ENCODE measurements at places on chromosomes 2 and 18.

DNA sequence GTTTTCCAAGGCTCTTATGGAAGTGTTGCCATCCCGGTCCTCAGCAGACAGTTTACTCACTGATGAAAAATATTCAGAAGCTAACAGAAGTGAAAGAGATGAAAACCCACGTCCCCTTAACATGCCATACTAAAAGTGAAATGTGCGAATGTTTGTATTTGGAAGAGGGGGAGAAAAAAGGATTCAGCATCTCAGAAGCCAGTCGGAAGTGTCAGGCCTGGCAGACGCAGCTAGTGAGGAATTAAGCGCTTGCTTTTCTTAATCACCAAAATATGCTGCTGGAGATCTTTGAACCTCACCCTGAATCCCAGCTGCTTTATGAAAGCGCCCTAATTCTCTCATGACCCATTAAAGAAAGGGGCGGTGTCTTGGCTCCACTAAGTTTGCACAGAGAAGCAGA, 653.7 kb downstream of the DCDC2C start:
- no peak for DNase-seq

DNA sequence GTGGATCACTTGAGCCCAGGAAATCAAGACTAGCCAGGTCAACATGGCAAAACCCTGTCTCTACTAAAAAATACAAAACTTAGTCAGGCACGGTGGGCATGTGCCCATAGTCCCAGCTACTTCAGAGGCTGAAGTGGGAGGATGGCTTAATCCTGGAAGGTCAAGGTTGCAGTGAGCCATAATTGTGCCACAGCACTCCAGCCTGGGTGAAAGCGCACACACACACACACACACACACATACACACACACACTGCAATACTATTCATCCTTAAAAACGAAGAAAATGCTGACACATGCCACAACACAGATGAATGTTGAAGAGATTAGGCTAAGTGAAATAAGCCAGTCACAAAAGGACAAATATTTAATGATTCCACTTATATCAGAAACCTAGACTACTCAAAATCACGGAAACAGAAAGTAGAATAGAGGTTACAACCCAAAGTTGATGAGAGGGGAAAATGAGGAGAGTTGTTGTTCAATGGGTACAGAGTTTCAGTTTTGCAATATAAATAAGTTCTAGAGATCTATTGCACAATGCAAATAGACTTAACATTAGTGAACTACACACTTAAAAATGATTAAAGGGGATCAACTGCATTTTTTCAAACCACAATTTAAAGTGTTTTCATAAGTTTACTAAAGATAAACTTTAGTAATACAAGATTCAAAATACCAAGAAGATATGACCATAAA, 114.5 kb downstream of the USP34 start:
- DNase-seq: no peak

GRCh38 chr18:56119681-56120080, 518.7 kb downstream of the TXNL1 start:
- DNase-seq: no peak

GRCh38 chr2:239246723-239247122, 154.1 kb downstream of the HDAC4 start:
- no peak for DNase-seq

DNA sequence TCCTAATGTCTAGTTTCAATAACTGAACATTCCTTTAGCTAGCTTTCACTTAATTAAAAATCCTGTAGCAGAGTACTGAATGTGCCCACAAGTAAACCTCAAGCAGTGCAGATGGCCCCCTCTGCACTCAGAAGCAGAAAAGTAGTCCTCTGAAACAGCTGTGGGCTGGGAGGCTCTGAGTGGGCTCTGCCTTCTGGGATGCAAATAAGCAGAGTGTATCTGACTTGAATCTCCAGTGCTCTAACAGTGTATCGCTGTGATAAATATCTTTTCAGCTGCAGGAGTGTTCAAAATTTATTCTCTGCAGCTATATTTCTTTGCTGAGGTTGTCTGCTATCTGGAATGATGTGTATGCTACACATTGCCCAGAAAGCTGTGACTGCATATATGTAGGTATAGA, 44.8 kb upstream of the SYT4 start:
- no peak for DNase-seq

- DNase-seq: no peak
These were observed 18.4 kb downstream of the INPP4A start for GRCh38 chr2:98463081-98463481.

DNA sequence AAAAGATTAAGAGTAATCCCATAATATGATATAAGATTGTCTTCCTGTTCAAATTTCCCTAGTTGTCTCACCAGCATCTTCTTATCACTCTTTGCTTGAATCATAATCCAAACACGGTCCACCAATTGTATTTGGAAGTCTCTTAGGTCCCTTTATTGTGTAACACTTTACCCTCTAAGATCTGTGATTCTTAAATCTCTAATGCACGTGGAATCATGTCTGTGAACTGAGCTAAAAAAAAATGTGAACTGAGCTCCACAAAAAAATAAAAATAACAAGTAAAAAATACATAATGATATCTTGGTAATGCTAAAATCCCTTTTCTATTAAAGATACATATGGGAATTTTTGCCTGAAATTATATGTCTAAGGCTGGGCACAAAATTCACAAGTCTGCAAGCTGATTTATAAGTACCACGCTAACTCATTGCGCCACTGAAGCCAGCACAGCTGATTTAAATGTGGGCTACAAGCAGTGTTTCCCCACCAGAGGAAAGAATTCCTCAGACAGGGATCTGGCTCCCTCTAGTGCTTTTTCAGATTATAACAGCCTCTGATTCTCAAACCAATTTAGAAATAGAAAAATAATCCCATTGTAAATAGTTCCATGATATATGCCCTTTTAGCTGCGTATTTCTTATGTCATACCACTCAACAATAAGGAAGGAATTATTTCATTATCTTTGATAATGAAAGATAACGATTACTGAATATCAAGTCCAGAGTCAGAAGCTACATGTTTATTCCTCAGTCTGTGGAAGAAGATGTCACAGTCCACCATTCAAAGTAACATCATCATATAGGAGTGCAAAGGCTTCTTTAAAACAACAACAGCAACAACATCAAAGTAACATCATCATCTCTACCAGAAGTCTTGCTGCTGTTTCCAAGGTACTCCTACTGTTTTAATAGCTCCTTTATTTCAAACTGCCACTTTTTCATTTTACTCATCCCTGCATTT, 22.9 kb downstream of the RBM43 start:
- peak; percentile 65 for DNase-seq

GRCh38 chr18:78999939-79000338, 20.3 kb downstream of the SALL3 start:
- no peak for DNase-seq

GRCh38 chr2:52897511-52898044, 870.0 kb upstream of the CHAC2 start:
- no peak for DNase-seq

All from natural killer cell treated with Interleukin-12 subunit alpha and Interleukin-12 subunit beta and Interleukin-15 and Interleukin-18, amount 100 ng/mL, for 72 hours (primary cell).